Non-pigmented ciliary epithelial cell (primary cell): ENCODE measurements at places on chromosomes 12 and 14.

DNA sequence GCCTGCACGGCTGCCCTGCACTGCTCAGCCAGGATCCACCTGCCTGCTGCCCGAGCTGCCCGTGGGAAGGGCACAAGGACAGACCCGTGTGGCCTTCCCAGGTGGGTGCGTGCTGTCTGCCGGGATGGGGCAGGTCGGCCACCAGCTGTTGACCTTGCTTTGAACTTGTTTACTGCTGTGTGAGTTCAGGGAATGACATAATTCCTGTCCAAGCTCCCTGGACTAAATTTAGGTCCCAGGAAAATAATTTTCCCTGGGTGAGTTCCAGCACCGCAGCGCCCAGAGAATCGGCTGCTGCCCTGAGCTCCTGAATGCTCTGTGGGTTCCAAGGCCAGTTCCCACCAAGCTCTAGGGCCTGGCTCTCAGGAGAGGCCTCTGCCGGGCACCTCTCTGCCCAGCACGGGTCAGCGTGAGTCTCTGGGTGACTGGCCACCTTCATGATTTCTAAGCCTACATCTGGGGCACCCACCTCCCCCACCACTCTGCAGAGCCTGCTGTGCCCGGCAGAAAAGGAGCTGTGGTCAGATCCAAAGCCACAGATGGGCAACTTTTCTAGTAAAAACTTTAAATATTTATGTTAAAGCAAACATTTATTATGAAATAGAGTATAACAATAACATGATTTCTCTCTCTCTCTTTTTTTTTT, 27.2 kb upstream of the MLXIP start:
- DNase-seq, result no peak

- DNase-seq, result no peak
These were observed 879.2 kb downstream of the AACS start for GRCh38 chr12:125944446-125944845.

GRCh38 chr14:75147423-75148071, 20.7 kb upstream of the NEK9 start:
- peak; percentile 62 for DNase-seq

DNA sequence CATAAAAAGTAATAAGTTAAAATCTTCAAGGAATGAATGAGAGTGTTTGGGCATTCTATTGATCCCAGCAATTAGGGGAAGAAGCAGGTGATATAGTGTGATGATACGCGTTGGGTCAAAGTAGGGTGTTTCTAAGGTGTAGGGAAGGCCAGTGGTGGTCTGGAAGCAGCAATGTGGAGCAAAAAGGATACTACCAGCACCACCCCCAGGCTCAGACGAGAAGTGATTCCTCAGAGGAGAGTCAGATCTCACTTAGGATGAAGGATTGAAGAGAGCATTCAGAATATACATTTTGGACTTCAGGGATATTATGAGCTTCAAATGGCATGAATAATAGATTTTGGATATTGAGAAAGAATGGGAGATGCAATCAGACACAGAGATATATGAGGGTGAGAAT, 497.6 kb downstream of the RMST start:
- no peak for DNase-seq

GRCh38 chr12:47616440-47616839, 89.4 kb downstream of the RPAP3 start:
- no peak for DNase-seq

- DNase-seq, result no peak
These were observed 24.0 kb downstream of the ITGA7 start for GRCh38 chr12:55683676-55684075.

DNA sequence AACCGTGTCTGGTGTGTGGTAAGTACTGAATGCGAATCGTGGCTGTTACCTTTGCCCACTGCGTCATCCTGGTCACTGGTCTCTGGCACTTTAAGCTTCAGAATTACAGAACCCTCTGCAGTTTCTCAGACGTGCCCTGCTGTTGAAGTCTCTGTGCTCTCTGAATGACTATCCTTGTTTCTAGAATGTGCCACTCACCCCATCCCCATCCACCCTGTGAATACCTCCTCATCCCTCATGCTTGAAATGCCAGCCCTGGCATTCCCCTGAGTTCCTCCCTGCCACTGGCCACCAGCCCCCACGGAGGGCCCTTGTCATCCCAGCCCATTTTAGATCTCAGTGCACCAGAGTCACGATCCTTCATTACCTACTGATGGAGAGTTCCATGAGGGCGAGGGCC, 21.3 kb downstream of the TPCN1 start:
- DNase-seq, result no peak

GRCh38 chr12:125346362-125346761, 281.1 kb downstream of the AACS start:
- DNase-seq, result no peak

DNA sequence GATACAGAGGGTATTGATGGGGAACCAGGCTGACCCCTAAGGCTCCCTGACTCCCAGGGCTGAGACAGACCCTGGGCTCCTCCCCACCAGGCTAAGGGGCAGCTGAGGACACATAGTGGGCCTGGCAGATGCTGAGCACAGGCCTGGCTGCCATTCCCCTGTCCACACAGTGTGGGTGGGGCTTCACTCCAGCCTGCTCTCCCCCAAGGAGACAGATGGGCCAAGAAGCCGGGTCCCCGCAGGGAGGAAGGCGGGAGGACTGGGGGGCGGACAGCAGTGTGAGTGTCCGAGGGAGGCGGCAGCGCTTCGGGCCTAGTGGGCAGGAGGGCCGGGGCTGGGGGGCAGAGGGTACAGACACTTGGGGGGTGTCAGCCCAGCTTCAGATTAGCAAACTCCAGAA, 32.0 kb downstream of the RFLNA start:
- no peak for DNase-seq

GRCh38 chr14:82421286-82421685, 887.6 kb upstream of the SEL1L start:
- DNase-seq, result no peak

GRCh38 chr12:48995086-48995879, 3.9 kb downstream of the DDN start:
- no peak for DNase-seq

GRCh38 chr14:44567997-44568396, 60.9 kb upstream of the FSCB start:
- no peak for DNase-seq

DNA sequence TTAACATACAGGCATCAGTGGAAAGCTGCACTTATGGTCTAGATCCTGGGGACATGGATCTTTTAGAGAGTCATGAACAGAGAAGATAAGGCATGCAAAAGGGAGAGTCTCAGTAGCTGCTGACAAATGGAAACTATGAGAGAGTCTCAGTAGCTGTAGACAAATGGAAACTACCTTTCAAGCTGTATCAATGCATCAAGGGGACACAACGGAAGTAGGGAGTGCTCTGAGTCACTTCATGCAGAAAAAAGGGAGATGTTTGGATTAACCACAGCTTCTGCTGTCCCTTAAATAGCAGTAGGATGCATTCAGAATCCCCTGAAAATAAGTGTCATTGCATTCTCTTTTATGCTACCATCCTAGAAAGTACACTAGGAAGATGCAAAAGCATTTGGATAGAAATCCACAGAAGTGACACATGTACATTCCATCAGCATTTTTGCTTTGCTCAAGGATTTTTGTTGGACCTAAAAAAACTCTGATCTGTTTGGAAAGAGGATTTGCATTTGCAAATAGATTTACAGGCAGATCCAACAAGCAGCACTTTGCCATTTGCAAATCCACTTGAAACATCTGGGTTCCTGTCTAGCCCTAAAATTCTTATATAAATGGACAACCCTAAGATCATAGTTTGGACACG, 227.5 kb upstream of the LMO3 start:
- DNase-seq, result no peak

GRCh38 chr14:72236629-72237028, 304.4 kb downstream of the RGS6 start:
- DNase-seq, result no peak

GRCh38 chr14:85471744-85472143, 58.2 kb upstream of the FLRT2 start:
- DNase-seq, result peak; percentile 91

GRCh38 chr14:88551094-88551870, 3.5 kb downstream of the PTPN21 start:
- DNase-seq, result no peak

DNA sequence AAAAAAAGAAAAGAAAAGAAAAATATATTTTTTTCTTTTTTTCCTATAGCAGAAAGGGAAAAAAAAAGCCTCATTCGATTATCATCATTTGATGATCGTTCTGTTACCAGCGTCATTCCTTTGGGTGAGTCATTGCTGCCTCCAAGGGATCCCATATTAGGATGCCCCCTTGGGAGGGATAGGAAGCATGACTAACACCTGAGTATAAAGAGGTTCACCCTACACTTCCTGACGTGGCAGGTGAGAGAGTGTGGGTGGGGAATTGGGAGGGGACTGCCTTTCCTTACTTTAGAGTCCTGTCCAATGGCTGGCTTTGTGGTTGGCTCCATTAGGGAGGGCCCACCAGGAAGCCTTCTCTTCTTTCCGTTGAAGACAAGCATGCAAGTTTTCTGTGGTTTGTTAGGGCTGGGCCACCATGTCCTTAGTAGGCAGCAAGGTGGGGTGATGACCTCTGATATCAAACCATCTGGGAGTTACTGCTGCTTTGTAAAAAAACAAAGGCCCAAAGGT, 56.1 kb upstream of the FUT8 start:
- DNase-seq, result peak; percentile 53

GRCh38 chr12:10128687-10129086, 1.3 kb downstream of the CLEC7A start:
- no peak for DNase-seq

GRCh38 chr12:41663598-41664265, 475.6 kb downstream of the PDZRN4 start:
- no peak for DNase-seq

DNA sequence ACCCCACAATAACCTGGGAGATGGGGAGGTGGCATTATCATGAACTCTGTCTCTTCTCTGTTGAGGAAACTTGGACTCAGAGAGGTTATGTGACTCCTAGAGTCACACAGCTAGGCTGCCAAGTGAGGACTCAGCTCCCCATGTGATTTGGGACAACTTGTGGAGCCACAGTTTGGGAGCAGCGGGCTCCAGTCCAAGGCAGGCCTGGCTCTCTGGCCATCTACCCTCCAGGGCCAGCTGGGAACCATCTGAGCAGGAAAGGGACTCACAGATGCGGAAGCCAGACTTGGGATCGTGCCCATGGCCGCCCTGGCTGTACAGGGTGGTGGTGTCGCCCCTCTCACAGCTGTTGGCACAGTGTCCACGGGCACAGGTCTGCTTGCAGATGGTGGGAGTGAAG, 59.1 kb downstream of the ISCA2 start:
- no peak for DNase-seq

- no peak for DNase-seq
These were observed 12.9 kb upstream of the CALM1 start for GRCh38 chr14:90383731-90384542.

GRCh38 chr12:117111386-117111785, 12.2 kb upstream of the TESC start:
- no peak for DNase-seq

DNA sequence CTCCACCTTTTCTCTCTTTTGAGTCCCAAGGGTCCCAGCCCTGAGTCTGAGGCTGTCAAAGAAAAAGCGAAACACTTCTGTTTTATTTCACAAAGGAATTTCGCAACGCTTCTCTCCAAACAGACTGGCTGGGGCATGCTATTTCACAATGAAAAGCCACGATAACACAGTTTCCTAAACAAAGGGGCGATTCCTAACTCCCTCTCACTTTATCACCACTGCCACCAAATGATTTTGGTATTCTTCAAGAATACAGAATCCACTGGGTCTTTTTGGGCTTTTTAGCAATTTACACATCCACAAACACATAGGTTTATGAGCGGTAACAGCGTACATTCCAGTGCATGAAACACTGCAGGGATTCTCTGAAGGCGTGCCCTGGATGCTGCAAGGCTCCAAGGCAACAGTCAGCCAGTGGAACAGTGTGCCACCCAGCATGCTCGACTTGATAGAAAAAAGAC, 161.2 kb downstream of the DAD1 start:
- DNase-seq, result no peak

GRCh38 chr14:97349946-97350345, 552.8 kb downstream of the VRK1 start:
- no peak for DNase-seq

DNA sequence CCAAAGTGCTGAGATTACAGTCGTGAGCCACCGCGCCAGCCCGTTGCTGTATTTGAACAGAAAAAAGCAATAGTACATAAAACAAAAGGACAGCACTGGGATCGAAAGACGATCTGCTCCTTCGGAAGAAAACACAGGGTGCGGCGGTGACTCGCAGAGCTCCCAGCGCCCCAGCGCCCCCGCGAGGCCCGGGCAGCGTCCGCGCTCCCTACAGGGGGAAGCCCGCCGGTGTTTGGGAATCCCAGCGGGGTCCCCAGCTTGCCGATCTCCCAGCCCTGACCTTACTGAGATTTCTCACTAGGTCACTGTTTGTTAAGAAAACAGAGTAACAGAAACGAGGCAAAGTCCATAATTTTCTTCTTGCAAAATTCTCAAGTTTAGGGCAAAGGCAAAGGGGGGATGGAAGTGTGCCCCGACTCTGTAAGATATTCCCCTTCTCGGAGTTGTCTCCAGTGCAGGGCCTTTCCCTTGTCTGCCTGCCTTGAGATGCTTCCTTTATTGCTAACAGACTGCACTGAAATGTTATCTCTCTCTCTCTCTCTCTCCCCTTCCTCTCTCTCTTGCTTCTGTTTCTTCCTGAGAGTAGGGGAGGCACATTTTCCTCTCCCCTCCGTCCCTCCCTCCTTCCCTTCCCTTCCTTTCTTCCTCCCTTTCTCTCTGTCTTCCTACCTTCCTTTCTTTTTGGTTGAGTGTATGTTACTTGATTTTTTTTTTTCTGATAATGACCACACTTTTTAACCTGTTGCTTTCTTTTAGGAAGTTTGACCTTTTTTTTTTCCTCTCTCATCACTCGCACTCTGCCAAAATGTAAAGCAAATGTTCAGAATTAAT, 91.9 kb downstream of the TMEM30B start:
- DNase-seq, result no peak

DNA sequence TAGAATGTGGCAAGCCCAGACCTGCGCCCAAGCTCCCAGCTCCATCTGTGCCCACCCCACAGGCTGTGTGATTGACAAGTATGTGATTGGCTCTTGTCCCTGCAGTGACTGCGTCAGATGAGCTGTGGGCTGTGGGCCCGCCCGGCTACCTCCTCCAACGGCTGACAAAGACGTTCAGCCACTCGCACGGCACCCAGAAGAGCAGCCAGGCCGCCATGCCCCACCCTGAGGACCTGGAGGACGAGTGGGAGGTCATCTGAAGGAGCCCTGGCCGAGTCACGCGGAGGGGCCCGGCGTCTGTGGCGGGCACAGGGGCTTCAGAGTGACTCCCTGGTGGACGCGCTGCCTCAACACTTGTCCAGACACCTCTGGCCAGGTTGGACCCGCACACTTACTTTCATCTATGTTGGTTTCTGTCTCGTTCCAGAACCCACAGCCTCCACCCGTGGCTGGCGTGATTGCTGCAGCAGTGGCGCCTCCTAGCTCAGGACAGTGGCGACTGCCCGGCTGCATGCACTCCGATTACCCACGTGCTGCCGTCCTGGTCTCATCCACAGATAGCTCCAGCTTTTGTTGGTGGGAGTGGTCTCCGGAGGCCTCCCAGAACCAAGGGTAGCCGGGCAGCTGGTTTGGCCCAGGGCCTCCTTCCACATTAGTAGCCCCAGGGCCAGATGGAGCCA, 11.4 kb downstream of the ANKRD9 start:
- no peak for DNase-seq
